ENCODE measurements at places on chromosomes 5 and 9.

DNA sequence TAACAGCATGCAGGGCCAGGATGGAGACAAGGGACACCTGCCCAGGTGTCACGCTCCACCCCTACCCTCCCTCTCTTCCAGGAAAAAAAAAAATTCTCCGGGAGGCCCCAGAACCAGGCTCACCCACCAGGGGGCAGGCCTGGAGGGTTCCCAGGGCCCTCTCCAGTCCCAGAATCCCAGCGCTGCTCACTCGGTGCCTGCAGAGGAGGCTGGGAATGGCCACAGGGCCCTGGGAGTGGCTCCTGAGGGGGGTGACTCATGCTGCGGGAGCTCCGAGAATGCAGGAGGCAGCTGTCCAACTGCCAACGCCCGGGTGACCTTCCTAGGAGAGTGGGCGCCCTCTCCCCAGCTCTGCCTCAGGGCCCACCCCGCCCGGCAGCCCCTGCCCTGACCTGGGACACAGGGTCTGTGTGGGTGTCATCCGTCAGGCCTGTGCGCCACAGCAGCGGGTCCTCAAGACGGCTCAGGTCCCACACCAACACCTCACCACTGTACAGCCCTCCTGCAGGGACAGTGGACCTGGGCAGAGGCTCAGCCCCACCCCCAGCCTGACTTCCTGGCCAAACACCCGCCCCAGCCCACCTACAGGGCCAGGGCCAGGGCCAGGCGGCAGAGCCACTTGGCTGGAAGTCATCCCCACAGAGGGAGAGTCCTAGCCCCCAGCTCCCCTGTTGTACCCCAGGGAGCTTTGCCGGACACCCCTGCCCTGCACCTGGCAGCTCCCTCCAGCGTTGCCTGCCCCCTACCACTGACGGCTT is 21.2 kb downstream of the DYNC2I2 start:
- no peak for DNase-seq

GRCh38 chr5:159199780-159200179 is 9.6 kb downstream of the RNF145 start:
- DNase-seq, result no peak

DNA sequence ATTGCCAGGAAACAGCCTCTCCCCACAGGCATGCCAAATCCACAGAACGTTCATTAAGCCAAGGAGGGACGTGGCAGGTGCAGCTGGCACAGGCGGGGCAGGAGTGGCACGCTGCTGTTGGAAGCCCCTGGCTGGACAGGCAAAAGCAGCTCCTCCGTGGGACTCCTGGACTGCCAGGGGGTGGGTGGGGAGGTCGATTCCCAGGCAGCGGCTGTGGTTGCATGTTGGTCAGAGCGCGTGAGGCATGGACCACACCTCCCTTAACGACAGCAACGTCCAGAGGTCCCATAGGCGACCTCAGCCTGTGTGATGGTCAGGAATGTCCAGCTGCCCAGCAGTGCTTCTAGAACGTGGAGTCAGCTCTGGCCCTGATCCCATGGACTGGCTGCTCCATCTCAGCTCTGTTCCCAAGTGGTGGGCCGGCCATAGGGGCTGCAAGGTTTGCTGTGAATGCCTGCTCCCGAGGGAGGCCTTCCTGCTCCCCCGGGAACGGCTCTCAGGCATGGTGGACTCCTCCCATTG is 6.9 kb downstream of the SLC6A19 start:
- no peak for DNase-seq

DNA sequence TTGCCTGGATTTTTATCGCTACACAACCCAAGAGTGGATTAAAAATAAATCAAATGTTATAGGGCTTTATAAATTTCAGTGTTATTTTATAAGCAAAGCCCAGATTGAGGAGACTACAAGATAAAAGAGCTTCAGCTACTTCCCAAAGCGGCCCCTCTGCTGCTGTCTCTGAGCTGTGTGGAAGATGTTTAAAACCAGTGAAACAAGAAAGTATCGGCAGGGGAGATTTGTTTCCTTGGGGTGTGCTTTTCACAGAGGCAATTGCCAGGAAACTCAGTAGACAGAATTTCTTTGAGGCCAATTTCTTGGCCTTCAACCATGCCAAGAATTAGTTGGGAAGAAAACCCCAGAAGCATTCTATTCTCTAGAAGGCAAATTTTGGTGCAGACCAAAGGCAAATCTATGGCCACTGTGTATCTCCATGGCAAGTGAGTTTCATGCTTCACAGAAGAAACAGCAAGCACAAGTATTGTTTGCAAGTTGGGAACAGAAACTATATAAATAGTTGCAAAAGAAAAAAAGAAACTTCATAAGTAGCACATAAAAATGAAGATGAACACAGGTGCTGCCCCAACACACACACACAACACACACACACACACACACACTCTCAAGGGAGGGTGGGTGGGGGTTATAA is 197.2 kb downstream of the PARP8 start:
- DNase-seq, result no peak

DNA sequence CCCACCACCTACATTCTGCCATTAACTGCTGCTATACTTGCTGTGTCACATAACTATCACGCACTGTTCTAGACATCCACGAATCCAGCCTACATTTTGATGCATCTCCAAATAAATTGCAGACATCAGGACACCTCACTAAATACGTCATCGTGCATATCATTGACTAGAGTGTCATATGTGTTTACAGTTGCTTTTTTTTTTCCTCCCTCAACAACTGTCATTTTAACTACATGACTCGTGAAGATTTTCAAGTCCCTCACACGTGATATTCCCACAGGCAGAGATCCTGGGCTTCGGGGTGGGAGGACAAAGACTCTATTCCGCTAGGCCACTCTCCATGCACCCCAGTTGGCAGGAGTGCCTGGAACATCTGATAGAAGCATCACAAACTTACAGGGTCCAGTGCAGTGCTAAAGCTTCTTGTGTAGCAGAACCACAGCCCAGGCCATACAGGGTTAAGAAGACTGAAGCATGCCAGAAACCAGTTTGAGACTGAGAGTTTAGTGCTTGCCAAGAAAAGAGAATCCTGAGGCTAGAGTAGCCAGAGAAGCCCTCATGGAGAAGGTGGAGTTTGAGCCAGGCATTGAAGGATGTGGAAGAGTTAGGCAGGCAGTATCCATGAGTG is 1.1 kb downstream of the PCYOX1L start:
- DNase-seq, result no peak

DNA sequence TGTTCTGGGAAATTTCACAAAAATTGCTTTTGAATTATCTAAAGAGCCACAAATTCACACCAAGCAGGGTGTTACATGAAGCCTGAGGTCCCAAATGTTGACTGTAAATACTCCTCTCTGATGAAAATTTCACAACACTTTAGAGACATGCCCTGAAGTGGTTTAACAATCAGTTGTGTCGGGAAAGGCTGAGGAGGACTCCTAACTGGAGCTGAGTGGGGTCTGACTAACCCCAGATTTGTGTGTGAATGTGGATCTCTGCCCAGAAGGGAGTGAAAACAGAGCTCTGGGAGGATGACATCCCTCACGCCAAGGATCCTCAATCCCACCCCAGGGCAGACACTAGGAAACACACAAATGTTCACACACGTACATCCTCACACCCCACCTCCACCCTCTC is 31.1 kb upstream of the GRXCR2 start:
- DNase-seq, result no peak

DNA sequence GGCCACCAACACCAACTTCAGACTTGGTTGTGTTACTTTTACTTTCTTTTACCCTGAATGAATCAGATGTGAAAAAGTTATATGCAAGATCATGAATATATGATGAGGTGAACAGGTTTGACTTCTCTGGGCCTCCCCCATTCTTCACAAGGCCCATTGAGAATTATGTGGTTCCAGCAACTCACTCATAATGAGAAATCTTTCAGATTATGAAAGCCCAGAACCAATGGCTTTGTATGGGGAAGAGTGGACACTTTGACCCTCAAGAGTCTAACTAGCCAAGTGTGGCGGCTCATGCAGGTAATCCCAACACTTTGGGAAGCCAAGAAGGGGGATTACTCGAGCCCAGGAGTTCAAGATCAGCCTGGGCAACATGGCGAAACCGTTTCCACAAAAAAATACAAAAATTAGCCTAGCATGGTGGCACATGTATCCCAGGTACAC is 16.1 kb upstream of the LNPEP start:
- DNase-seq, result no peak

GRCh38 chr5:491119-491855 is 33.0 kb downstream of the SLC9A3 start:
- no peak for DNase-seq

DNA sequence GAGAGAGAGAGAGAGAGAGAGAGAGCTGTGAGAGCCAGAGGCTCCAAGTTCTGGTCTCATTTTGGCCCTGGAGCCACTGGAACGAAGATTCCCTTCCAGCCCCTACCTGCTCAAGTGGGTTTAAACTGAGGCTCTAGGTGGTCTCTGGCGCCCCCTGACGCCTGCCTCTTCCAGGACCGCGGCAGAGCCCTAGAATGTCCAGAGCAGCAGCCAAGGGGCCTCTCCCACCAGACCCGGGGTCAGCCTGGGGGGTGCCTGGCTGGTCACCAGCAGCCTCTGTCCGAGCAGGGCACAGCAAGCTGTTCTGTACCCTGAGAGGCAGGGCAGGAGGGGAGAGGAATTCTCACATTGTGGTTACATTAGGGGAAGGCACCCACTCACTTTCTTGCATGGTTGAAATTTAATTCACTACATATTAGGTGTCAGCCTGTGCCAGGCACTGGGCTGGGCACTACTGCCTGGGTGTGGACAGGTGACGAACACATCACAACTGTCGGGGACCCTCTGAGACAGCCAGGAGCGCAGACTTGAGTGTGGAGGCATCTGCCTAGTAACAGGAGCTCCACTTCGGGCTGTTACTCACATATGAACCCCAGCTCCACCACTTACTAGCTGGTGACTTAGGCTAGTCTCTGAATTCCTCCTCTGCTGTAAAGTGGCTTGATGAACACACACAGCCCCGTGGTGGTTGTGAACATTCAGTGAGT is 44.5 kb downstream of the AMBP start:
- no peak for DNase-seq

DNA sequence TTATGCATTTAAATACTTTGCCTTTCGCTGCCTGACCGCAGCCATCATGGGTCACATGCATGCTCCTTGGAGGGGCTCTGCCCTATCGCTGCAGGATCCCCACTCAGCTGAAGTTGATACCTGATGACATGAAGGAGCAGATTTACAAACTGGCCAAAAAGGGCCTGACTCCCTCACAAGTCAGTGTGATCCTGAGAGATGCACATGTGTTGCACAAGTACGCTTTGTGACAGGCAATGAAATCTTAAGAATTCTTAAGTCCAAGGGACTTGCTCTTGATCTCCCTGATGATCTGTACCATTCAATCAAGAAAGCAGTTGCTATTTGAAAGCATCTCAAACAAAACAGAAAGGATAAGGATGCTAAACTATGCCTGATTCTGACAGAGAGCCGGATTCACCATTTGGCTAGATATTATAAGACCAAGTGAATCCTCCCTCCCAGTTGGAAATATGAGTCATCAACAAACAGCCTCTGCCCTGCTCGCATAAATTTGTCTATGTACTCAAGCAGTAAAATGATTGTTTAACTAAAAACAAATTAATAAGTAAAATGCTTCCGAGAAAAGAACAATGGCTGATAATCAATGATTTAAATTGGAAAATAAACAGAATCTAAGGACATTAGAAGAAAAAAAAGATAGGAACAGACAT is 41.6 kb upstream of the PPP2CA start:
- no peak for DNase-seq

Data from CD4-positive, alpha-beta T cell treated with Interleukin-10 for 1 hour (primary cell).